ENCODE measurements at places on chromosomes 7 and 10.

- DNase-seq: no peak
These were observed 1241.7 kb downstream of the TYW1 start for GRCh38 chr7:68238204-68238805.

- no peak for DNase-seq
These were observed 732.6 kb downstream of the CCSER2 start for GRCh38 chr10:85060944-85061343.

DNA sequence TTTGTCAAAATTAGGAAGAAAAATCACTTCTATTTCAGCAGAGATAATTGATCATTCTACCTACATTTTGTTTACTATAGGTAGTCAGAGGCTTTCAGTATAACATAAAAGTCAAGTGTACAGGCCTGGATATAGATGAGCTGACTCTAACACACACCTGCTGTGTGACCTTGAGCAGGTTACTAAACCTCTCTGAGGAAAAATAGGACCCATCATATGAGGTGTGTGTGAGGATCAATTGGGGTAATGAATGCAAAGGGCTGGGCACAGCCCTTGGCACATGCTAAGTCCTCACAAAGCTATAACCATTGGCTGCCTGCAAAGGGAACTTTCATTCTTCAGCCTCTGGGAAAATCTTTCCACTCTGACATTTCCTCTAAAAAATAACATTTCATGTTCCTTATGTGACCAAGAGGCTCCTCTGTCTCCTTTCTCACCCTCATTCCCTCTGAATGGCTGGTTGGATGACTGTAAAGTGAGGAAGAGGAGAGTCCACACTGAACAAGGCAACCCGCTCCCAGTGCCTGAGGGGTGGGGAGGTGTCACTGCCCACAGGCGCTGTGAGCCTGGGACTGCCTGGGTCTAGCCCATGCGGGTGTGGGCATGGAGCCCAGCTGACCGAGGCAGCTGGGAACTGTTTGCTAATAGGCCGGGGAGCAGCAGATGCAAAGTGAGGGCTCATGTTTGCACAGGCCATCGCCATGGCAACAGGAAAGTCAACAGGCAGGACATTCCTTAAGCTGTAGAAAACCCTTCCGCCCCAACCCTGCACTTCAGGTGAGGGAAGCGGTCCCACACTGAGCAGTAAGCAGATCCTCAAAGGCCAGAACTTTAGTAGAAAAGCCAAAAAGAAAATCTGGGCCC is 36.8 kb downstream of the MYOF start:
- DNase-seq: no peak

GRCh38 chr10:123391275-123392028 is 237.2 kb downstream of the BUB3 start:
- DNase-seq: no peak

DNA sequence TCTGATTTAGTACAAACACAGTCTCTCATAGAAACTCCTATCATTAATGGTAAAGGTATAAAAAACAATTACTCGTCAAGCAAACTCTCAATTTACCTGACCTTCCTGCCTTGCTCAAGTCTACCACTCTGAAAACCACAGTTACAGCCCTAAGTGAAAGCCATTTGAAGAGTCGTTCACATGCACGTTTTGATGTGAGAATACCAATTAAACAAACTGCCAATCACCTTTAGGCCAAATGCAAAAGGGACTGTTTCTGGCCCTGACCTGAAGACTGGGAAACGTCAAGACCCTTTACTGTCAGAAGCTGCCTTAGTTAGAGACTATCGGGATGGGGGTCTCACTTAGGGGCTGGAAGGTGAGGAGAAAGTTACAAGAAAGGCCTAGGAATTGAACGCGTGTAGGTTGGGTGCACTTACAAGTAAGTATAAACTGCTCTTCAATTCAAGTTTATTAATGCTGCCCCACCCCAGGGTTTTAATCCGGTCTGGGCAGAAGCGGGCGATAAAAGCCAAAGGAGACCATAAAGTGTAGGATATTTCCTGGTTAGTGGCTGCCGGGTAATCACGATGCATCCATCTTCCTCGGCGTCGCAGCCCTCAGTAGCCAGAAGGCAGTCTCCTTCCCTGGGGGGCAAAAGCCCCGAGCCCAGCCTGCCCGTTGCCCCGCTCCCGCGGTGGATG is 935 bp downstream of the TM9SF3 start:
- DNase-seq: no peak

GRCh38 chr10:86136934-86137333 is 229.7 kb downstream of the GRID1 start:
- no peak for DNase-seq

- DNase-seq: no peak
These were observed 197.1 kb downstream of the ADAM12 start for GRCh38 chr10:126191192-126191591.

All from activated T-cell treated with anti-CD3 and anti-CD28 coated beads for 1 hour (primary cell).